ENCODE measurements at places on chromosomes 12 and 14.

DNA sequence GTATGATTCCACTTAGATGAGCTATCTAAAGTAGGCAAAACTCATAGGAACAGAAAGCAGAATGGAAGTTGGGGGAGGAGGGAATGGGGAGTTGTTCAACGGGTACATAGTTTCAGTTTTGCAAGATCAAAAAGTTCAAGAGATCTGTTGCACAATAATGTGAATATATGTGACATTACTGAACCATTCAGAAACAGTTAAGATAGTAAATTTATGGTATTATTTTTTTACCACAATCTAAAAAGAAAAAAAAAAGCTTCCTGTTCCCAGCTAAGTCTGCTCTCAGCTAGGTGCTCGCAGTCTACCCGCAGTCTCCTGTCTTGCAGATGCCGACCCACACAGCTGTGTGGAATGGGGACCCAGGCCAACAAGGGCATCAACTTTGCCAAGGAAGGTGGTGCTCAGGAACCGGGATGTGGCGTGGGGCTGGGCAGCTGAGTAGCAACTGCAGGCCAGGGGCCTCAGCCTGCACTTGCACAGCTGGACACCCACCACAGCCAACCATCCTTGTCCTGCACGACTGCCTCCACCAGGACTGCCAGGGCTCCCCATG lies 15.3 kb upstream of the ANO6 start:
- no peaks in the 10 kb centered on the region for H3K4me1 ChIP-seq
- H3K27ac ChIP-seq, result no peak overlapping the region
- DNase-seq, result no peak
- no peak overlapping the region for H3K4me3 ChIP-seq
- no peaks in the 10 kb centered on the region for H3K36me3 ChIP-seq

DNA sequence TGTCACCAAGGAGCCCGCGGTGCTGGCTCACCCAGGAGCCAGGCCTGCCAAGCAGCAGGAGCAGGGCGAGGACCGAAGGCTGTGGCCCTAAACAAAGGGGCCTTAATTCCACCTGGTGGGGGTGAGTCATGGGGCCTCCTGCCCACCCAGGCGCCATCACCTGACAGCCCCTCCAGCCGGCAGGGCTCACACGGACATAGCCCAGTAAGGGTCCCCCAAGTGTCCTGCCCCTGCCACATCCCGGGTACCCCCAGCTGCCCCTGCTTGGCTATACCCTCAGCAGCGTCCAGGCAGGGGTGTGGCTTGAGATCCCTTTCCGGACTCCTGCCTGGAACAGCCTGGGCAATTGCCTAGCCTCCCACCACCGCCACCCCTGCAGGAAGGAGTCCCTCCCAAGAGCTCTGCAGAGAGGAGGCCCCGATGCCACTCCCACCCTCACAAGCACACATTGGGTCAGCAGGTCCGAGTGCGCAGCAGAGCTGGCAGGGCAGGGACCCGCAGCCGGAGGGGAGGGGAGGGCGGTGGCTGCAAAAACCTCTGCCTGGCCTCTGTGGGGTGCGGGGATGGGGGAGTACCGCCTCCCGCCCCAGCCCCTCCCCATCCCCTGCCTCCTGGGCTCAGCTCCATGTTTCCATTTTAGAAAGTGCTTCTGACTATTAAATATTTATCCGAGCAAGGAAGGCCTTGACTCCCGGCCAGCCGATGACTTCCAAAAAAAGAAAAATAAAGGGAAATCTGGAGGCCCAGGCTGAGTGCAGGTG lies 4.6 kb downstream of the AHNAK2 start:
- H3K4me1 ChIP-seq, result peaks cover 75% of the 10 kb centered on the region
- peak overlapping the region; percentile 87 for H3K27ac ChIP-seq
- no peaks in the 10 kb centered on the region for H3K27me3 ChIP-seq
- DNase-seq, result peak; percentile 94
- H3K4me3 ChIP-seq, result no peak overlapping the region

GRCh38 chr14:22551605-22551997 lies 37.4 kb downstream of the DAD1 start:
- no peak for DNase-seq
- H3K27ac ChIP-seq, result no peak overlapping the region
- peaks cover 43% of the 10 kb centered on the region for H3K4me1 ChIP-seq
- no peak overlapping the region for H3K4me3 ChIP-seq

- H3K4me3 ChIP-seq, result no peak overlapping the region
- H3K27me3 ChIP-seq, result no peaks in the 10 kb centered on the region
- no peaks in the 10 kb centered on the region for H3K4me1 ChIP-seq
- H3K27ac ChIP-seq, result no peak overlapping the region
- DNase-seq, result no peak
These were observed 3.1 kb upstream of the GPRC5D start for GRCh38 chr12:12954878-12955625.

- no peak overlapping the region for H3K27ac ChIP-seq
- no peaks in the 10 kb centered on the region for H3K4me1 ChIP-seq
- H3K4me3 ChIP-seq, result no peak overlapping the region
- no peak for DNase-seq
- H3K36me3 ChIP-seq, result peaks cover 28% of the 10 kb centered on the region
- no peaks in the 10 kb centered on the region for H3K27me3 ChIP-seq
These were observed 73.1 kb downstream of the PAWR start for GRCh38 chr12:79617696-79618095.

- H3K4me1 ChIP-seq, result no peaks in the 10 kb centered on the region
- peaks cover 11% of the 10 kb centered on the region for H3K27me3 ChIP-seq
- DNase-seq, result no peak
- no peaks in the 10 kb centered on the region for H3K36me3 ChIP-seq
- no peak overlapping the region for H3K27ac ChIP-seq
These were observed 19.5 kb upstream of the CRACR2A start for GRCh38 chr12:3772380-3772779.

DNA sequence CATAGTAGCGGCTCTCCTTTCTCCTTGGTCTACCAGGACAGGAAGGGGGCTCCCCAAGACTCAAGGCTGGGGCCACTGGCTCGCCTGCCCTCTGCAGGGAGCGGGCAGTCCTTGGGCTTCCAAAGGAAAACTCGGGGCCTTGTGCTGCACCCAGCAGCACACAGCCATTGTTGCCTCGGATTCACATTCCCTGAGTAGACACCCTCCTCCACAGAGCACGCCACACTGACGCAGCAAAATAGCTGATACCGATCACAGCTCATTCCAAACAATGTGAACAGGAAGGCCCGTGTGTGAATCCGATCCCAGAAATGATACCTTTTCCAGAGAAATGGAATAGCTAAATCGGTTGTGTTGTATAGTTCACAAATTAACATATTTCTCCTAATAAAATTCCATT lies 65.1 kb upstream of the DYNC1H1 start:
- H3K4me1 ChIP-seq, result no peaks in the 10 kb centered on the region
- peaks cover 45% of the 10 kb centered on the region for H3K36me3 ChIP-seq
- H3K27me3 ChIP-seq, result no peaks in the 10 kb centered on the region

DNA sequence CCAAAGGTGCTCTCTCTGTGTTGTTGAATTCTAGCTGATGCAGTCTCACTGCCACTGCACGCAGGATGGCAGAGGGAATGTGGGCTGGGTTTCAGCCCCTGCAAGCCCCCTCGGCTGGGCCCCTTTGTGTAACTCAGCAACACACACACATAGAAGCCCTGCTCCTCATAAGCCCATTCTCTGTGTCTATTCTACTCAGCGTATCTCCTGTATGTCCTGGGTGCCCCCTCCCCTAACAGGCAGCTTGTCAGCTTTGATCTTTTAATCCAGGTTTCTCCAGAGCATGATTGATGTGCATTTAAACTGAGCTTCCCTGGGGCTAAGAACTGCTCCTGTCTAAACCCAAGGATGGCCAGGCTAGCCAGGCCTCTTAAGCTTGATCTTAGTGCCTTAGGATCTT lies 43.0 kb downstream of the SRRM4 start:
- DNase-seq, result no peak
- H3K27ac ChIP-seq, result no peak overlapping the region
- no peaks in the 10 kb centered on the region for H3K36me3 ChIP-seq
- H3K4me3 ChIP-seq, result no peak overlapping the region
- H3K27me3 ChIP-seq, result no peaks in the 10 kb centered on the region
- H3K4me1 ChIP-seq, result no peaks in the 10 kb centered on the region

Measured in astrocyte (in vitro differentiated cells and primary cell).